ENCODE measurements at places on chromosomes 12 and 14.

DNA sequence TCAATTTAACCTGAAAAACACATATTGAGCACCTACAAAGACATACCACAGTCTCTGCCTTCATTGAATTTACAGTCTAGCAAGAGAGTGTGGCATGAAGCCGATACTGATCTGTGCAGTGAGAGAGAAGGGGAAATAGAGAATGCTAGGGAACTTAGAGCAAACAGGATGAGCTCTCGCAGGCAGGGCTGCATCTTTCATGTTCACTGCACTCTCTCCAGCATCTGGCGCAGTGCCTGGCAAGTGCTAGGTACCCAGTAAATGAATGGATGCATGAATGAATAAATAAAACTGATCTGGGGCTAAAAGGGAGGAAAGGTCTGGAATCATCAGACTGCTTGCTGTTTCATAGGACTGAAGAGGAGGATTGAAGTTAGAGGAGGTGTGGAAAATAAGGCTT, 256.5 kb upstream of the NPAS3 start:
- no peak for DNase-seq

- DNase-seq = no peak
Observed at GRCh38 chr14:68384335-68384734, 408.5 kb downstream of the ZFP36L1 start.

GRCh38 chr14:77965919-77966435, 166.1 kb downstream of the ADCK1 start:
- no peak for DNase-seq

- no peak for DNase-seq
Observed at GRCh38 chr12:21165048-21165447, 34.1 kb downstream of the SLCO1B1 start.

- no peak for DNase-seq
Observed at GRCh38 chr12:24075650-24076049, 126.2 kb upstream of the SOX5 start.

DNA sequence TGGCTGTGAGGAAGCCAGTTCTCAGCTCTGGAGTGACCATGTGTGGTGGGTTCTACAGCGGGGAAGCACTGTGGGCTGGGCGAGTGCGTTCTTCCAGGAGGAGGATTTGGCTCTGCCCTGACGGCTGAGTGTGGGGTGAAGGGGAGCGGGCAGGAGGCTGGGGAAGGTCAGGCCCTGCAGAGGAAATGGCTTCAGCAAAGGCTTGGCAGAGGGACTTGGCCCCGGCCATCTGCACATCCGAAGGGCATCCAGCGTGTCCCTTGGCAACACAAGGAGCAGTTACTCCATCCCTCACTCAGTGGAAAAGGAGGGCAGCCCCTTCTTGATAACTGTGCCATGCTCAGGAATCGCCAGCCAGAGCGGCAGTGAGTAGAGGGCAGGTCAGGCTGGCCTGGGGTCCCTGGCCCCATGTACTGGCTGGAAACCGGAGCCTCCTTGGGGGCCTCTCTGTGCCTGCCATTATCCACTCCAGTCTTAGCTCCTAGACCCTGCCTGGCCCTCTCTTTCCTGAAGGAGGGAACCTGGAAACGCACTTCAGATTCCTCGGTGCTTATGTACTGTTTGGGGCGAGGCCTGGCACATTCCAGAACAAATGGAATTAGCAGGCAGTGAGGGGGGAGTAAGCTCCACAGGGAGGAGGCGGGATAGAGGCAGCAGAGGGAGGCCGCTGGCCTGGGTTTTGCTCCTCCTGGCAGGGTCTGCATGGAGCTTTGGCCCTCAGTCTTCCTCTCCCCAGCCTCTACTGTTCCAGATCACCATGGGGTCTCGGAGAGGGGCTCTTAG, 133.6 kb upstream of the NCOR2 start:
- DNase-seq = no peak

DNA sequence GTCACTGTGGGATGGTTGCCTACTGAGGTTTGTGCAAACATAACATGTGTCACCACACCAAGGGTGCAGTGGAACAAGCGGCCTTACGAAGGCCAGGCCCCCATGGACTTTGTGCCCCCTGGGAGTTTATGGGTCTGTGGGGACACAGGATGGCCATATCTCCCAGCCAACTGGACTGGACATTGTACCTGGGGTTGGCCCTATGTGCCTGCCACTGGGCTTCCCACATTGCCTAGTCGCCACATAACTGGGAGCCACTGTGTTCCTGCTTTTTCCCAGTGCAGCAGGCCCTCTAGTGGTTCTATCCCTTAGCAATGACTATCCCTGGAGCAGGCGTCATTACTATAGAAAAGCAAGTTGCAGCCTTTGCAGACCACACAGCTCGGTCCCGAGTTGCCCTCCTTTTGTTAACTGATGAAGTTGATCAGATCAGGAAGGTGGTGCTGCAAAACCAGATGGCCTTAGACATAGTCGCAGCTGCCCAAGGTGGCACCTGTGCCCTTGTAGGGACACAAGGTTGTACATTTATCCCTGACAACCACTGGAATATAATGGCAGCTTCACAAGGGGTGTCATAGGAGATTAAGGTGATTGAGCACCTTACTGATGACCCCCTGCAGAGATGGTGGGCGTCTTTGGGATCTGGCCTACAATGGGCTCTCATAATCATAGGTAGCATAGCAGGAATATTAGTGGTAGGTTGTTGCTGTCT, 15.2 kb upstream of the RNASE12 start:
- DNase-seq = no peak

DNA sequence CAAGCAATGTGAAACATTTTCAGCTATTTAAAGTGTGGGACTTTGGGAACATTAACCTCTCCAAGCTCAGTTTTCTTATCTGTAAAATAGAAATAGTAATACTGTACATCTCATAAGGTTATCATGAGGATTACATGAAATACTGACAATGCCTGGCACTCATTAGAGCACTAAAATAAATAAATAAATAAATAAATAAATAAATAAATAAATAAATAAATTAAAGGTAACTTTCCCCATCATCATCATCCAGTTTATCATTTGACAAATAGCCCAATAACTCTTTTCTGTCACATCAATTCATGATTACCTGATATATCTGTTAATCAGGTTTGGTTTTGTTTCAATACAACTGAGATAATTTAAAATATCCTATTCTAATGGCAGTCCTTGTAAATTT, 48.5 kb downstream of the EFCAB11 start:
- no peak for DNase-seq

GRCh38 chr12:48978291-48978740, at the start of gene WNT1:
TSS of gene WNT1 (plus strand) at chr12:48978322. CDS start at chr12:48978651, 329 bp downstream.
- no peak for DNase-seq

- DNase-seq = no peak
Observed at GRCh38 chr12:55024575-55024974, 4.8 kb downstream of the NEUROD4 start.

DNA sequence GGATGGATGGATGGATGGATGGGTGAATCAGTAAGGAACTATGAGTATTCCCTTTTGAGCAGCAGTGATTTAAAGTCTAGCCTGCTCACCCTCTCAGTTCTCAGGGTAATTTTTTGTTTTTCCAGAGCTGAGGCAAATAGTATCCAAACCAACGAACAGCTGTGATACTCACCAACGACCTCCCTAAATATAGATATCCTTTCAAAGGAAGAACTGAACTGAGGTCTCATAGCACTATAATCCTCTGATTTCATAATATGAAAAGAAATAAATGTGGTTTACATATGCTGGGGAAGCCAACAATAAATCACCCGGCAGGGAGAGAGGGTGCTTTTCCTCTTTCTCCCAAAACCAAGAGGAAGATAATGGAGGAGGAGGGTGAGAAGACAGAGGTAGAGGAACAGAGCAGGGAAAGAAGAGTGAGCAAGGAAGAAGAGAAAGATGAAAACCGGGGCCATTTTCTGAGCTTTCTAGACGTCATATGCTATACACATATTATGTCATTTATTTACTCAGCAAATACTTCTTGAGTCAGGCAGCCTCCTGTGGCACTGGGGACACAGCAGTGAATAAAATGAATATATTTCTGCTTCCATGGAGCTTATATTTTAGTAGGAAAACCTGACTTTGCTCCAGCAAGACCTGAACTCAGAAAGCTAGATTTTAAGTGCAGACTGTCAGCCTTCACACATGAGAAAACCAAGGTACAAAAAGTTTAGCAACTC, 710.7 kb upstream of the TBX3 start:
- DNase-seq = no peak

GRCh38 chr12:29706311-29706710, 77.4 kb downstream of the TMTC1 start:
- DNase-seq = no peak

DNA sequence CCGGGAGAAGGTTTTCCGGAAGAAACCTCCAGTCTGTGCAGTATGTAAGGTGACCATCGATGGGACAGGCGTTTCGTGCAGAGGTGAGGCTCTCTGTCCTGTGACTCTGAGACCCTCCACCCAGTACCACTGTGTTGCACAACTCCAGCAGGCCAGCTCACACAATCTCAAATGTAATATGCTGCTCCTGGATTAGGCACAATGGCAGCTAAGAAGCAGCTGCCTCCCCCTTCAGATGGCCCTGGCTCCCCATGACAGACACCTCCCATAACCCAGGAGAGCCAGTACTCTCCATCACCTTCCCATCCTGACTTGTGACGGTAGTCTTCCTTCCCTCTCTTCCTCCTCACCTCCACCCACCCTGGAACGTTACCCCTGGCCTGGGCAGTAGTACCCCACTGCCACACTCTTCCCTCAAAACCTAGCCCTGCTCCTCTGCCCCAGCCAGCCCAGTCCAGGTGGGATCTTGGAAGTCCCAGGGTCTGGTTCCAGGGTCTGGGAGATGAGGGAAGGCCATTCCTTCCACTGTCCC, 2.1 kb downstream of the TNS2 start:
- DNase-seq = no peak

DNA sequence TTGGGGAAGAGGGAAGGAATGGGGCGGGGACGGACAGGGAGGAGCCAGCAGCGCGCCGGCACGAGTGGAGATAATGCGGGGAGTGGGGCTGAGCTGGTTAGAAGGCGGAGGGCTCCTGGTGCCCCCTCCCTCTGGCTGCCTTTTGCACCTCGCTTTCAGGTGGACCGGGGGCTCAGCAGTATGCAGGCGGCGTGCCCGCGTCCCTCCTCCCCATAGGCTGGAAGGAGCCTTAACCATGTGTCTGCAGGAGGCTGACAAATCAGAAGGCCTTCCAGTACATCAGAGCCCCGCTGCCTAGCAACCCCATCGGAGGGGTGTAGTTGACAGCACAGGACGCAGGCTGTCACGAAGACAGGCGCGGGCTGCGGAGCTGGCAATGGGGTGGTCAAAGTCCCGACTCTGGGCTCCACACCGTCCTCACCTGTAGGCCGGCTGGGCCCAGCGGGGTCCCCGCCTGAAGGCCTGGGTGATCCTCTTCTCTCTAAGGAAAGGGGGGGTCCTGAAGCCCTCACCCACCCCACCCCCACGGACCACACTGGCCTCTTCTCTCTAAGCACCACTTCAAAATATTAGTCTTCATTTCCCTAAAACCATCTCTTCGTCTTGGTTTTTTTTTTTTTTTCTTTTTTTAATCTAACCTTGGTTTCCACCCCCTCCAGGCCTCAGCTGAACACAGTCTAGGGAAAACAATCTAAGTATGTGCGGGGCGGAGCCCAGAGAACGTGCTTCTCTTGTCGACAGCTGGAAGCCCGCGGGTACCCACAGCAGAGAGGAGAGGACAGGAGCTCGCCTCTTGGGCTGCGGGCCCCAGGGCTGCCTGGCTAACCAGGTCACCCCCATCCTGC, 44.5 kb downstream of the KDM2B start:
- DNase-seq = peak; percentile 38

- no peak for DNase-seq
Observed at GRCh38 chr12:75738486-75738885, 227.1 kb upstream of the KRR1 start.

GRCh38 chr14:99321955-99322730, 50.1 kb upstream of the BCL11B start:
- no peak for DNase-seq

DNA sequence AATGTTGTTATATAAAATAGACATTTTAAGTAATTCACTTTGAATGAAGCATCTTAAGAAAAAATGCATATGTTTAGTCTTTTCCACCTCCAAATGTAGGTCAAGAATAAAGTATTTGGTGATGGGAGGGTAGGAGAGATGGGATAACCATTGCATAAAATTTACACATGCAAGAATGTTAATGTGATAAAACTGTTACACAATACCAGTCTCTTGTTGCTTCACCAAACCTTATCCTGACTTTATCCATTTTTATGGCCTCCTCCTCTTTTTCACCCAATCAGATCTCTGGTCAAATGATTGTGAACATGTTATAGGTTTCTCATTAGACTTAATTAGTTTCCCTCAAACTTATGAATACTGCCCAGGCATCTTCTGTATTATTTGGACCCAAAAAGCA, 994.5 kb upstream of the FLRT2 start:
- no peak for DNase-seq

GRCh38 chr12:110284597-110284996, 3.5 kb downstream of the ATP2A2 start:
- DNase-seq = no peak

GRCh38 chr12:1934068-1934467, 15.6 kb upstream of the CACNA2D4 start:
- no peak for DNase-seq

GRCh38 chr14:52031781-52032180, 37.1 kb downstream of the NID2 start:
- no peak for DNase-seq

- no peak for DNase-seq
Observed at GRCh38 chr12:5429741-5430557, 2.0 kb upstream of the NTF3 start.

DNA sequence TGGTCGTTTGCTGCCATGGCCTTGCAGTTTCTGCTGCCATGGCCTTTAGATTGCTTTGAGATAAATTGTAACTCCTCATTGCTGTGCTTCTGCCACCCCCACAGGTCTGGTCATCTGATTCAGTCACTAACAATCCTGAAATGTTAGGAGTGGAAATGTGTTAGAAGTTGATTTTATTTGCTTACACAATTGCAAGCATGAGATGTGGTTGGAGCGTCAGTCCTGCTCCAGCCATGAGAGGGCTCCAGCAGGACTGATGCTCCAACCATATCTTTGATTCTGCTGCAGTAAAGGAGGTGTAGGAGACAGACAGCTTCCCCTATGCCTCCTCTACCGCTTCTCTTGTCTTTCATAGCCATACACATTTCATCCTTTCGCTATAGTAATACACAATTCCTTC, 226.8 kb upstream of the RGS6 start:
- no peak for DNase-seq

GRCh38 chr12:120091371-120092090, 25.0 kb downstream of the RAB35 start:
- DNase-seq = no peak
